Naive thymus-derived CD8-positive, alpha-beta T cell (primary cell): ENCODE measurements at places on chromosomes 3 and 15. TPM values are rescaled to one million over a fixed set of nuclear protein-coding genes. Genes with fewer than 3 reads are reported as not detected.
A peak's percentile ranks its signal among the peaks of the same experiment; 100 is the strongest.

DNA sequence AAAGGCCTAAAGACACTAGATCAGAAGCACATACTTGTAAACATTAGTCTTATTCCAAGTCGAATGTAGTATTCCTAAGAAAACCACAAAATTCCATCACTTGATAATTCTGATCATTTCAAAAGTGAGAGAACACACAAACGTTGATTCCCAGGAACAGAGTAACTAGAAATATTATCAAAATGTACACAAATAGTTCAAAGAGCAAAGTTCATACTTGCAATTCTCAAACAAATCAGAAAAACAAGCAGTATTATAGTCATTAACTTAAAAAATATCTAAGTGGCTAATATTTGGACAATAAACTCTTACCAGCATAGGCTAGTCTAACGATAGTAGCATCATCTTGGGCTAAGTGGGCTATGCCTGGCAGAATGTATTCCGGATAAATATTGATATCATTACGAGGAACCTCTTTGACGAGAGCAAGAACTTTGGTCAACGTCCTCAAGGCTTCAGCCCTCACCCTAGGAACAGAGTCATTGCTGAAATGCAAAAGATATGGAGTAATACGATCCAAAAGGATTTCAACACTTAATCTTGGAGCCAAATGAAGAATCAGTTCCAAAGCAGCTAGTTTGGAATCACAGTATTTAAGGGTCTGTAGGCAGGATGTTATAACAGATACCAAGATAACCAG lies 13.3 kb downstream of the PIK3R4 start:
- H3K4me1 ChIP-seq: peaks cover 13% of the 10 kb centered on the region
- H3K27me3 ChIP-seq: no peaks in the 10 kb centered on the region
- H3K36me3 ChIP-seq: no peaks in the 10 kb centered on the region
- DNase-seq: no peak
- no peak overlapping the region for H3K4me3 ChIP-seq
- no peak overlapping the region for H3K27ac ChIP-seq

DNA sequence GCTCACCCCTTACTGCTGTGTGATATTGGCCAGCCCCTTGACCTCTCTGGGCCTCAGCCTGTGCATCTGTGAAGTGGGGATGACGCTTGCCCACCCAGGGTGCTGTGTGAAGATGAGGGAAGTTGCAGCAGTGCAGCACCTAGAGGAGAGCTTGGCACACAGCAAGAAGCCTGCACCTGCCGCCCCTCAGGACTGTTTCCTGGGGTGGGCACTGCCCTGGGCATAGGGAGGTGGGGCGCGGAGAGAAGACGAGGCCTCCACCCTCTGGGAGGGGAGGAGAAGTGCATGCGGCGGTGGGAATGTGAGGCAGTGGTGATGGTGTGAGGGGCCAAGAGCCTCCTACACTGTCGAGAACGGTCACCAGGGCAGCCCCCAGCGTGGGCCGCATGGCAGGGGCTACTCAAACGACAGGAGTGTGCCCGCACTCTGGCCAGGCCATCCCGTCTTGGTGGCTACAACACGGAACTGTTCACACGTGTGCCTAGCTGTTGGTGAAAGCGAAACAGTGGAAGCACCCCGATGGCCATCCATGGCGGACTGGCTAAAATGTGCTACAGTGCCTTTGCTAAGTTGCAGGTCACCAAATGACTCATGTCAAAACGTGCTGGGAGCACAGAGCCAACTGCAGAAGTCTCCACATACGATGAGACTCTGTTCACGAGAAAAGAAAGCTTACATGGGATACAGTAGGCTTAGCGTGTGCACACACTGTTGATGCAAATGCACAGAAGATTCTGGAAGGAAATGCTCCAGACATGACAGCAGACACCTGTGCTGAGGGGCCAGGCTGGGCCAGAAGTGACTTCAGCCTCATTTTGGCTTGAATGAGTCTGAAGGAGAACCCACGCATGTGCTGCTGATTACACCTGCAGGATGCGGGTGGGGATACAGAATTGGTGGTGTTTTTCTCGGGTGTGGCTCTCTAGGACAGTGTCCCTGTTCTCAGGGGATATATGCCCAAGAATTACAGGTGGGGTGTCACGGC lies 40.4 kb upstream of the IQSEC1 start:
- H3K4me3 ChIP-seq: no peak overlapping the region
- H3K4me1 ChIP-seq: peaks cover 20% of the 10 kb centered on the region
- no peak overlapping the region for H3K27ac ChIP-seq

GRCh38 chr15:63860555-63860954 lies 26.8 kb upstream of the HERC1 start:
- H3K4me3 ChIP-seq: peak overlapping the region; percentile 46
- no peaks in the 10 kb centered on the region for H3K27me3 ChIP-seq
- H3K27ac ChIP-seq: peak overlapping the region; percentile 98
- peaks cover 63% of the 10 kb centered on the region for H3K4me1 ChIP-seq
- H3K36me3 ChIP-seq: no peaks in the 10 kb centered on the region

DNA sequence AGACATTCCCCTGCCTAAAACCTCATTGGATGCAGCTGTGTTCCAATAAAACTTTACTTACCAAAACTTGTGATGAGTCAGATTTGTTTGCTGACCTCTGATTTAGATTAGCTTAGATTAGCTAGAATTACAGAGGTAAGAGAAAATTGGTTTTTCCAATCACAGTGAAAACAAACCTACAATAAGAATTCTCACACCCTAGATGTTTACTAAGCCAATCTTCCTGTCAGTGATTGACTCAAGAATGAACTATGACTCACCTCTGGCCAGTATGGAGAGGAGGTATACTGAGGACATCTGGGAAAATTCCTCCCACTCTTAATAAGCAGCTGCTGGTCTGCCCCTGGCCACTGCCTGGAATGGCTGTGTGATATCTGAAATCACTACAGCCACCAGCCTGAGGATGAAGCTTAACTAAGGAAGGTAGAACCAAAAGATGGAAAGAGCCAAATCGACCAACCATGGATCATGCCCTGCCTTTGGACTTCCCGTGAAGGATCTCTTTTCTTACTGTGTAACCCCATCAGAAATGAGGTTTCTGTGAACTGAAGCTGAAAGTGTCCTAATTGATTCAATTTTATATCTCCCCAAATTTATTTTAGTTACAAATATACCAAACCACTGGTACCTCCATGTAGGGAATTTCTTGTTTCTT lies 19.0 kb upstream of the GHSR start:
- H3K27me3 ChIP-seq: peaks cover 28% of the 10 kb centered on the region
- no peaks in the 10 kb centered on the region for H3K36me3 ChIP-seq
- no peak overlapping the region for H3K4me3 ChIP-seq
- no peak overlapping the region for H3K27ac ChIP-seq

GRCh38 chr3:140922634-140923033 lies 19.0 kb upstream of the SLC25A36 start:
- H3K4me1 ChIP-seq: no peaks in the 10 kb centered on the region
- H3K36me3 ChIP-seq: no peaks in the 10 kb centered on the region
- DNase-seq: no peak
- H3K27me3 ChIP-seq: peaks cover 16% of the 10 kb centered on the region

DNA sequence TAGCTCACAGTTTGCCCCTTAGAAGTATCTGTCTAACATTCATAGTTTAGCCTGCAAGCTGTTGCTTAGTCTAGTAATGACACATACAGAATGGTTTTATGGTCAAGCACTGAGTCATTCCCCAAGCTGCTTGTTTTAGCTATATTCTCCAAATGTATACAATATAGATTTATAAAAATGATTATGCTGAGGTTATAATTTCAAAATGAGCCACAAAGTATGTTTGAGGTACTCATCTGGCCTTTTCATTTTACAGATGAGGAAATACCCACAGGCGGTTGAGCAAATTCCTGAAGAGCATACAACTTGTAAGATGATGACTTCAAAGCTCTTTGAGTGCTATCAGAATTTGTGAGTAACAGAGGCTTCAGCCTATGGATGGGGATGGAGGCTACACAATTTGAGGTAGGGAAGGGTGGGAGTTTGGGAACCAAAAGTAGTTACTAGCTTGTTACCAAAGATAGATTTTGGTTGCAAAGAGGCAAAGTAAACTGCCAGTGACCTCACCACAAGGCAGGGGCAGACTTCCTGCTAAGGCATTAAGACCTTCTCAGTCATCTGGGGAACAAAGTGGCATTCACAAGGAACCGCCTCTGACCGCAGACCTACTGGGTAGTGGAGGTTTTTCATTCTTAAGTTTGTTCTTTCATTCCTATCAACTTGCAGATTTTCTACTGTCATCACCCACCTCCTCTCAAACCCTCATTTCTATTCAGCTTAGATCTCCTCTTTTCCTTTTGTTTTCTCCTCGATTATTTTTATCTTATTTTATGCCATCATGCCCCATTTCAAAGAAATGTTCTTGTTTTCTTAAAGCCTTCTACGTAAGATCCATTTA lies 257.2 kb upstream of the NECTIN3 start:
- no peak overlapping the region for H3K4me3 ChIP-seq
- H3K36me3 ChIP-seq: no peaks in the 10 kb centered on the region
- DNase-seq: no peak
- no peak overlapping the region for H3K27ac ChIP-seq

The ZBTB47 gene
- total RNA-seq: 0.41 TPM

DNA sequence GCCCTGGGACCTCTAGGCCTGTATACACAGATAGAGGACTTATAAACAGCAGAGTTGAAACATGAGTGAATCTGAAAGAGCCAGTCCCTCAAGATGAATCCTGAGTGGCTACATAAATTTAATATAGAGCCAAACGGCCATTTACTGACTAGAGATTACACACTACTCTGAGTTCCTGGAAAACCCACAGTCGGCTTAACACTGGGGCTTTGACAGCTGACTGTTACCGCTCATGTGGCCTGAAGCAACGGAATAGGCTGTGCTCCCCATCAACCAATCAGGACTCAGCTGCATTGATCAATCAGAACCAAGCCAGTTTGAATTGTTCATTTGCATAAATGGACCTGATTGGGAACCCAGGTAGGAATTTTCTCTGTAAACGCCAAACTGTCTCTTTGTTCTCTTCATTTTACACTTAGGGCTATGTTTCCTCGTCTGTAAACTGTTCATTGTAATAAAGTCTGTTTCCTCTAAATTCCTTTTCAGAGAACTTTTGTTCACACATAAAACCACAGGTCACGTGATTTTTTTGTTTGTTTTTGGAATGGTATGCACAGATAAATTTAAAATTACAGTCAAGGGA lies 40.5 kb downstream of the CCNL1 start:
- no peak overlapping the region for H3K27ac ChIP-seq
- H3K4me1 ChIP-seq: peaks cover 8% of the 10 kb centered on the region
- H3K27me3 ChIP-seq: no peaks in the 10 kb centered on the region
- H3K4me3 ChIP-seq: no peak overlapping the region
- H3K36me3 ChIP-seq: peaks cover 3% of the 10 kb centered on the region

GRCh38 chr15:49387471-49387870 lies 35.6 kb upstream of the FGF7 start:
- H3K4me3 ChIP-seq: no peak overlapping the region
- H3K27me3 ChIP-seq: no peaks in the 10 kb centered on the region
- DNase-seq: no peak
- peaks cover 40% of the 10 kb centered on the region for H3K36me3 ChIP-seq

- no peaks in the 10 kb centered on the region for H3K27me3 ChIP-seq
- DNase-seq: no peak
- H3K36me3 ChIP-seq: no peaks in the 10 kb centered on the region
- H3K4me3 ChIP-seq: no peak overlapping the region
- H3K4me1 ChIP-seq: no peaks in the 10 kb centered on the region
Observed at GRCh38 chr3:139140553-139140952, 95.9 kb upstream of the PRR23C start.

- no peaks in the 10 kb centered on the region for H3K27me3 ChIP-seq
- H3K36me3 ChIP-seq: no peaks in the 10 kb centered on the region
- no peak overlapping the region for H3K4me3 ChIP-seq
- no peak for DNase-seq
- H3K4me1 ChIP-seq: no peaks in the 10 kb centered on the region
Observed at GRCh38 chr3:65534805-65535204, 503.9 kb downstream of the MAGI1 start.

The FANCD2 gene
- 21.5 TPM for total RNA-seq

DNA sequence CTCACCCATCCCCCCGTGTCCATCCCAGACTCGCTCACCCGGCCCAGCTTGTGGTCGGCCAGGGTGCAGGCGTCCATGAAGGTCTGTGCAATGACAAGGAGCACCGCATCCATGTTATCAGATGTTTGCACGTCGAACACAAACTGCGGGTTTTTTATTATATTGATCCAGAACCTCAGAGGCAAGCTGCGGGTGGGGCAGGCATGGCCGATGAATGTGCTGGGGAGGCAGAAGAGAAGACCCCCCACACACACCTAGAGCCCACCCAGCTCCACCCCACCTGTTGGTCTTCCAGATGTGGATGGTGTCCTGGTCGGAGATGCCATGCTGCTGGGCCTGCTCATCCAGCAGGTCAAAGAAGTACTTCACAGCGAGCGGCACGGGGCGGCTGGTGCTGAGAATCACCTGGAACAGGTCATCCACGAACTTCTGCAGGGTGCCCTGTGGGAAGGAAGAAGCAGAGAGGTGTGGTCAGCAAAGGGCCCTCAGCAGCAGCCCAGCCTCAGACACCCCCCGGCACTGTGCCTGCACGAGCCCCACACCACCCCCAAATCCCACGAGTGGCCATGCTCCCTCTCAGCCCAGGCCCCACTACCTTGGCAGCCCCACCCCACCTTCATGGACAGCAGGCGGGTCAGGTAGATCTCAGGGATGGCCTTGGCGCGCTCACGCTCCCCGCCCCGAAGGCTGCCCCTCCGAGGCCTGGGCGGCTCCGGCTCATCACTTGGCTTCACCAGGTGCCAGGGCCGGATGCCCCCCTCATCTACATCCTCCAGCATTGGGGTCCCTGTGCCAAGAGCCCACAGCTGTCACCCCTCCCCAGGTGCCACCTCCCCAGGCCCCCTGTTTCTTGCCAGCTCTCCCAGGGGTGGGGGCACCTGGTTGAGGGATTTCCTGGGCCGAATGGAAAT lies 20.3 kb downstream of the PLXNB1 start:
- no peak overlapping the region for H3K27ac ChIP-seq
- H3K4me1 ChIP-seq: no peaks in the 10 kb centered on the region
- no peaks in the 10 kb centered on the region for H3K27me3 ChIP-seq
- no peak for DNase-seq
- no peak overlapping the region for H3K4me3 ChIP-seq
- H3K36me3 ChIP-seq: no peaks in the 10 kb centered on the region

- H3K27ac ChIP-seq: peak overlapping the region; percentile 87
- DNase-seq: peak; percentile 58
- H3K36me3 ChIP-seq: no peaks in the 10 kb centered on the region
- no peaks in the 10 kb centered on the region for H3K27me3 ChIP-seq
Observed at GRCh38 chr3:46947981-46948791, 28.4 kb downstream of the CCDC12 start.

DNA sequence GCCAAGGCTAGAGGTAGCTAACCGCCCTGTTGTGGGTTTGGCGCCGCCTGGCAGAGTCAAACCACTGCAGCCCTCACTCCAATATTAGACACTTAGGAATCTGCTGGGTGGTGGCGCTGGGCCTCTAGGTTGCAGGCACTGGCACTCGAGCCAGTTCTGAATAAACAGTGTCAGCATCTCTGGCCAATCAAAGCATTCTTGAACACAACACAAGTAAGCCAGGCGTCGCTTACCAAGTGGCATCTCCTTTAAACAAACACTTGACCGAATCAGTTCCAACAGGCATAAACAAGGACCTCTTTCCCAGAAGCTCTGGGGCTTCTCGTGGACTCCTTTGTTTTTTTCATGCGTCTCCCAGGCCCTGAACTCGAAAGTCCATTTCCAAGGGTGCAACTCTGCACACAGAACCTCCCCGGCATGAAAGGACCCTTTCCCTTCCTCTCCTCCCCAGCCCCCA lies 82.3 kb downstream of the LRIG1 start:
- peaks cover 8% of the 10 kb centered on the region for H3K4me1 ChIP-seq
- no peak overlapping the region for H3K4me3 ChIP-seq
- H3K36me3 ChIP-seq: peaks cover 18% of the 10 kb centered on the region
- no peak for DNase-seq
